Stimulated activated CD8-positive, alpha-beta memory T cell treated with anti-CD3 and anti-CD28 coated beads, Interleukin-7, amount 100 ng/mL, for 1 hour (primary cell): ENCODE measurements at places on chromosomes 2 and 18.

- no peak for DNase-seq
Observed at GRCh38 chr18:70228536-70228935, 23.0 kb upstream of the RTTN start.

DNA sequence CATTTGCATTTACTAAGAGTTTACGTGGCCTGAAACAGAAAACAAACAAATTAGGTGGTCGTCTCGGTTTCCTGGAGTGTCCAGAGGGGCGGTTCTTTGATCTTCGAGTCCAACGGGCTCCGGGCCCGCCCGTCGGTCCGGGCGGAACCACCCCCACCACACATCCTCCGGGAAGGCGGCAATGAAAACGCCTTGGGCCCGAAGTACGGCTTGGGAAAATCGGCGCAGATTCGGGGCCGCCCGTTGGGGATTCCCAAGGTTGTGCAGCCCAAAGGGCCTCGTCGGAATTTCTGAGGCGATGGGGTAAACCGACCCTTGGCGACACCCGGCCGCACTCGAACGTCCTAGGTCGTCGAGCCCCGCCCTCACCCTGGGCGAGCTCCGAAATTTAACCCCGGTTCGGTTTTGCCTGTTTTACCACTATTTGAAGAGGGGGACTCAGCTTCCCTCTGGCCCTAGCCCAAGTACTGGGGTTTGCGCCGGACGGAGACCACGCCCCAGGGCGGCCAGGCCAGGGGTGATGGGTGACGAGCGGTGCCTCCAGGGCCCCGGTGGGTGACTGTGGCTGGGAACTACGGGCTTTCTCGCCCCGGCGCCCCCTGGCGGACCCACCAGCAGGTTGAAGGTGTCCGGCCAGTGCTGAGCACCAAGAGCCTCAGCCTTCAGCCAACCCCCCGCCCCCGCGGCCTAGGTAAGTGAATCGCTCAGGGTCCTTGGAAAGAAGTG is 1.9 kb upstream of the CFAP53 start:
- peak; percentile 64 for DNase-seq

- no peak for DNase-seq
Observed at GRCh38 chr2:71905205-71905604, 242.5 kb downstream of the CYP26B1 start.

DNA sequence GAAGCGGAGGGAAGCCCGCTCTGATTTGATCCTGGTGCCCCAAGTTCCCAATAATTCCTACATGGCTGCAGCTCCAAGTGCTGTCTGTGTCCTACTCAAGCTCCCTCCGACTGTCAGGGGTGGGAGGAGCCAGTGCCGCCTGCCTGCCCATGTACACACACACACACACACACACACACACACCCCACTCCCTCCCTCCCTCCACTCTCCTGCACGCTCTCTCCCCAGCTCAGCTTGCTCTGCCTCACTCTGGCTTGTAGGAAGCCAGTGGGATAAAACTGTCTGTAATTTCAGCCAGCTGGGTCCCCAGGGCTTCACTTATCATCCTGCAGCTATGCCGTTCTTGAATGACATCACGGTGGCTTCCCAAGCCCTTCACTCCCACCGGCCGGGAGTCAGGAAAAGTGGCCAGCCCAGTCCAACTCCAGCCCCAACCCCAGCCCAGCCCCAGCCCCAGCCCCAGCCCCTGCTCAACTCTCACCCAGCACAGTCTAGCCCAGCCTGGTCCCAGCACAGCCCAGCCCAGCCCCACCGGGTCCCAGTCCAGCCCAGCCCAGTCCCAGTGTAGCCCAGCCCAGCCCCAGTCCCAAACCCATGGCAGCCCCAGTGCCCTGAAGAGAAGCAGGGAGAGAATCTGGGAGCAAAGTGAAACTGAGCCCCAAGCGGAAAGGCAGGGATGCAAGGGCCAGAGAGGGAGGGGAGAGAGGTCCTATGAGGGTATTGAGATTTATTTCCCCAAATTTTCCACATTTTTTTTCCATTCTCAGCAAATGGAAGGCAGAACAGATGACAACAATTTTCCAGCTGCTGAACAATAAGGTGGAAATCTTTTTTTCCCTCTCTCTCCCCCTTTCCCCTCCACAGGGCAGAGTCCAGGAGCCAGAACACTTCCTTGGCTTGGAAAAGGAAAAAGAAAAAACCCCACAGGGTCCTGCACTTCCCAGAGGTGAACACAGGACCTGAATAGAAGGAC is 144.0 kb downstream of the TNS1 start:
- no peak for DNase-seq

- no peak for DNase-seq
Observed at GRCh38 chr18:42394238-42394637, 439.2 kb downstream of the PIK3C3 start.

DNA sequence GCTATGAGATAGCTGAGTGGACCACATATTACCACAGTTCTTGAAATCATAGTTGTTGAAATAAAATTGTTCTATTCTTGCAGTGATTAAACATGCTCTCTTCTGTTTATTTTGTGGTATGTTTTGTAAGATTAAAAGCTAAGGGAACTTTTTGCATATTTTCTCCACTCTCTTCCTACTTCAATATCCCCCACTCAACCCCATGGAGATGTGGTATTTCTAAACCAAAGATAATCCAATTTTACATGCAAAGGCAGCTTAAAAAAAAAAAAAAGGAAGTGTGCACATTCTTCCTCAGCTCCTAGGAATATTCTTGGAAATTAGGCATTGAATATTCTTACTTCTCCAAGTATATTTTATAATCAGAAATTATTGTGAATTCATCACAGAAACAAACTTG is 15.0 kb upstream of the PAX3 start:
- DNase-seq: no peak

DNA sequence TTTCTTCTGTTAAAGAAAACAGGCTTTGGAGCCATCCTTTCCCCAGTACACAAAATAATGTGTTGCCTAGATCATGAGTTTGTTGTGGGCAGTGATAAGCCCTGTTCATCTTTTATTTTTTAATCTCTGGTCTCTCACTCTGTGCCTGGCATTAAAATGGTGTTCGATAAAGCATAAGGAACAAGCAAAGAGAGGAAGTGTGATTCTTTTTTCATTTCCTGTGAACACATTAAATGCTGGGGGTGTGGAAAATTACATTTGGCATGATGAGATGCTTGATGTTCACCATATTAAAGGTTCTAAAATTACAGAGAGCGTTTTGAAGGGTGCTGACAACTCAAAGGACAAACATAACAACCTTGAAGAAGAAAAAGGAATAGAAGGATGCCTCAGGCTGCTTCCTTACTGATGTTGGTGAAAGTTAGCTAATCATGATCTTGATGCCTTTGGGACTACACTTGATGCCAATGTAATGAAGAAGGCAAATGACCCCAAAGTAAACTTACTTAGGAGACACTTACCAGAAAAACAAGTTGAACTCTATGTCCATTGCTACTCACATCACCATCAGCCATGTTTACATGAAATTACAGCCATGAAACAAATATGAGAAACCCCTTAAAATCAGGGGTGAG is 33.0 kb downstream of the TMEFF2 start:
- DNase-seq: no peak

DNA sequence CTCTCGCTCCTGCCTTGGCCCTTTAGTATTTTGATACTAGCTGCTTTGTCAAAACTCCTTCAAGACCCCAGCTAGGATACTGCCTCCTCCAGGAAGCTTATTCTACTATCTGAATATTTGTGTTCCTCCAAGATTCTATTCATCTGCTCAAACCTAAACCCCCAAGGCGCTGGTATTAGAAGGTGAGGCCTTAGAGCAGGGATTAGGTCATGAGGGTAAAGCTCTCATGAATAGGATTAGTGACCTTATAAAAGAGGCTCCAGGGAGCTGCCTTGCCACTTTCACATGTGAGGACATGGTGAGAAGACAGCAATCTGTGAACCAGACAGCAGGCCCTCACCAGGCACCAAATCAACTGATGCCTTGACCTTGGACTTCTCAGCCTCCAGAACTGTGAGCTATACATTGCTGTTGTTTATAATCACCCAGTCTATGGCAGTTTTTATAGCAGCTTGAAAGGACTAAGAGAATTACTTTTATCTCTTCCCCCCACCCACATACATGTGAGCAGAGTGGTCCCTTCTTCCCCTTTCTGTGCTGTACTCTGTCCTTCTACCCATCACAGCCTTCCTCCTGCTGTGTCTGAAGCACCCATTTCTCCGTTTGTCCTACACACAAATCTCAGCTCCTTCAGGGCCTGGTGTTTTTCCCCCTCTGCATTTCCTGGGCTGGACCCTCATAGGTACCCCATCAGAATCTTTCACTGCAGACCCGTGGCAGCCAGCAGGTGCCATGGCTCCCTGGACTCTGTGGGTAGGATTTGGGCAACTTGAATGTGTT is 54.5 kb downstream of the HS1BP3 start:
- no peak for DNase-seq

GRCh38 chr2:181309586-181309985 is 147.6 kb upstream of the ITGA4 start:
- DNase-seq: no peak

GRCh38 chr18:36547544-36547943 is 250.0 kb downstream of the FHOD3 start:
- no peak for DNase-seq

DNA sequence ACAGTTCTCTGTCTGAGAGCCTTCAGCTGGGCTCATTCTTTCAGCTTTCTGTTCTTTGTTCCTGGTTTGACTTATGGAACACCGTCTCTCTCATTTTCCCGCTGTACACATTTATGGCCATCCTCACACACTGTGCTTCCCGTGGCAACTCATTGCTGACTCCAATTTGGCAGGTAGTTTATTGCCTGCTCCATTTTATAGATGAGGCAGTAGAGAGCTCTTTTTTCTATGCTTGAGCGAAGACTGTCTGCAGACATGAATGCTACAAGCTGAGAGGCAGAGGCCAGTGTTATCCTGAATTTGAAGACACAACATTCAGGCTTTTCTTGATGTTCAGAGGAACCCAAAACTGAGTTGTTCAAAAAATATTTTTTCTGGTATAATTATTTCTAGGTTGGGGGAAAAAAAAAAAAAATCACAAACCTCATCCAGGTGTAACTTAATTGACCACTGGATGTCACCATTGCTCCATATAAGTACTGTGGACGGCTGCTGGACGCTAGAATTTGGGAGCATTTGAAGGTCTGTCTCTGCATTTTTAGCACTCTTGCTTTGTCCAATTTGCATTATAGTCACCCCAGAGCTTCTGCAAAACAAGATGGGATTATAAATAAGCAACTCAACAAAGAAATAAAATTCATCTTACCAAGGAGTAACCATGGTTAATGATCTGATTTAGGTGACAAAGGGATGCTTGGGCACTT is 83.5 kb downstream of the HRH4 start:
- DNase-seq: no peak

DNA sequence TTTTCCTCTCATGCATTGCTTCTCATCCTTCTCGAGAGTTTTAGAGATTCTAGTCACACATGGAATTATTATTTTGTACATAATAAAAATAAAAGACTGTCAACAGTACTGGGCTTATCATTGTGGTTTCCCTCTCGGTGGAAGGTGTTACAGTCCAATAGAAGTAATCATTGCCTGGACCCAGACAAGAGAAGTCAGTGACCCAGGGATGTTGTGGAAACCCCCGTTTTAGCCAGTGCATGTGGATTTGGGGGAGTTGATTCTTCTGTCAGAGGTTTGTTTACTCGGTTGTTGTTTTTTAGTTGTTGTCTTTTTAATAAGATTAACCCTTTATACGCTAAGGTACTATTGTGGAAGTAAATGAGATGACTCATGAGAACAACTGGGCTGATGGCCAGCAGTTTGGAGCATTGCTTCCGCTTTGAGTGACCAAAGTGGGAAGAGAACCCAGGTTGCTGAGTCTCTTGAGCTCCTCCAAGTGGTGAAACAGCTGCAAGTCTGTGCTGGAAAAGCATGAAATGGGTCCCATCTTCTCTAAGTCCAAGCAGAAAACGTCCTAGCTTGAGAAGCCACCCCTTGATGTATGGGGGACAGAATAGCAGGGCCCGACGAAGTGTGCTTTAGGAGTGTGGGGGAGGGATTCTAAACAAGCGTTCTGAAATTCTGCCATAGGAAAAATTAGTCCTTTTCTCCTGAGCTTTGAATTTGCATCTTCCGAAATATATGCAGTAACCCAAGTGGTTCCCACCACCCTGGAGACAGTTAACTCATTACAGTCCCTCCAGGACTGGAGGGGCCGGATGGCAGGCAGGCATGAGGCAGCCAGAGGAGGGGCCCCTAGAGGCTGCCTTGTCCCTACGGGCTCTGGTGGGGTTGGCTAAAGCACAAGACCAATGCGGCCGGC is 61.8 kb upstream of the GPR45 start:
- DNase-seq: no peak

GRCh38 chr2:219969508-219969907 is 342.1 kb downstream of the SLC4A3 start:
- no peak for DNase-seq
